ENCODE measurements at places on chromosomes 4 and X.
A peak's percentile ranks its signal among the peaks of the same experiment; 100 is the strongest.

DNA sequence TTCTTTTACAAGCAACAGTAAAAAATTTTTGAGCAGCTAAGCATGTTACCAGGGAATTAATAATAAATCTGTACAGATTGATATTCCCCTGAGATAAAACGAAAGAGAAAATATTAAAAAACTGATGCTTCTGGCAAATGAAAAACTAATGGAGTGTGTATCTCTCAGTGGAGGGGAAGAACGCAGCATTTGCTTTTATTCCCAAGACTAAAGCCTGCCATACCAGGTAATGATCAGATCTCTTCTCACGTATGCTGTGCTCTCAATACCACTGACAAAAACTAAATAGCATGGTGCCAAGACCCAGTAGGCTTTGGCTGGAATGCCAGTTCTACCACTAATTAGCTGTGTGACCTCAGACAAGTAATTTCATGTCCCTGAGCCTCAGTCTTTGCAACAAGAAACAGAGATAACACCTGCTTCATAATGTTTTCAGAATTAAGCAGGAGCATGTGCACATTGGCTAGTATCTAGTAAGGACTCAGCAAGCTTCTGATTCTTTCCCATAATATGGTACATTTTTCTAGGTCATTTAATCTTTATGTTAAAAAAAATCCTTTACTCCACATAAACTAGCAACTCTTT lies 179.6 kb downstream of the CENPC start:
- no peak for DNase-seq

DNA sequence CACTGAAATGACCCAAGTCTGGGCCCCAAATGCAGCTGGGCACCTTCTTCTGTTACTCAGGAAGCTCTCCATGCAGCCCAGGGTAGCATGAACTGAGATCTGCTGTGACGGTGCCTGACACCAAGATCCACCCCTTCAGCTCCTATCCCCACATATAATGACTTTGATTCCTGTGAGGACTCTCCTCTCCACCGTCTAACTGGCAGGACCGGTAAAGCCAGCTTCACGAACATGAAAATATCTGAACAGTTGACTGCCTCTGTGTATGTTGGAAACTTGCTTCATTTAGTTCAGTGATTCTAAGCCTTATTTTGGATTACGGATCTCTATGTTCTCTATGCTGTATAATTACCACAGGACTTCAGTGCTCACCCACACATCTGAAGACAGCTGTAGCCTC lies 115.5 kb upstream of the TMEM150C start:
- no peak for DNase-seq

DNA sequence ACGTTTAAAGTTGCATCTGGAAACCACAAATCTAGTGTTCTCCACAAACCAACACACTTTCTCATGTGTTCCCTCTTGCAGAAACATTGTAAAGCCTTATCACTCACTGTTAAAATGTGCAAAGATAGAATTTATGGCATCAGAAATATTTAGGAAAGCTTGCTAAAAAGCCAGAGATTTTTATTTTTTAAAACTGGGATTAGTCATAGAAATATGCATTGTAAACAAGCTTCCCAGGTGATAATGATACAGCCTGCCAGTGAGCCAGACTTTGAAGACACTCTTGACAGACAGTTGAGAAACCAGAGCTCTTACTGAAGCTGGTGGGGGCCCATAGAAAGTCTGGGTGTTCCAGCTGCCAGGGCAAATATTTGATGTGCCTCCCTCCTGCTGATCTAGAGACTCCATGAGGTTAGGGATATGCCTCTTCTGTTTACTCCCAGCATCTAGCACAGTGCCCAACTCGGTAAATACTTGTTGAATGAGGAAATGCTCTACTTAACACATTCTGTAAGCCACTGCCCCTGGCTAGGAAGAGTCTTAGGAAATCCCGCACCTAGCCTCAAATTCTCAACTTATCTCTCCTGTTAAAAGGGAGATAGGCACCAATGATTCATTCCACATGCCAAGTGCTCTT lies 179.0 kb upstream of the RASGEF1B start:
- no peak for DNase-seq

GRCh38 chr4:8157944-8158709 lies 486 bp downstream of the ABLIM2 start:
- DNase-seq: peak; percentile 23

- no peak for DNase-seq
Measured at GRCh38 chr4:53186714-53187358, 179.0 kb downstream of the SCFD2 start.

DNA sequence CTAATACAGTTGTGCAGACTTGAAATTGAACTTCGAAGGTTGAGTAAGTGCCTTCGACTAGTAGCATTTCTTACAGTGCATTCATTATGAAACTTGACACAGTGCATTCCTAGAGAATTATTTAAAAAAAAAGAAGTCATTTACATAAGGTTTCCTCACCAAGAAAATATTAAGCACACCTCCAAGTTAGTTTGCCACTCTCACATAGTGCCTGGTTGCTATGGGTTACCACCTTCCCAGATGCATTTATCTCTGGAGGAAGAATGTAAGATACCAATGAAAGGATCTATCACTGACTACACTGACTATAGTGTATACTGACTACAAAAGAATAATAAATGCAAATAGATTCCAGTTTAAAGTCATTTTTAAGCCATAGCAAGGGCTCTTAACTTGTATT lies 311.9 kb upstream of the RASGEF1B start:
- DNase-seq: no peak

- DNase-seq: peak; percentile 33
Measured at GRCh38 chr4:186806679-186807421, 83.2 kb upstream of the FAT1 start.

DNA sequence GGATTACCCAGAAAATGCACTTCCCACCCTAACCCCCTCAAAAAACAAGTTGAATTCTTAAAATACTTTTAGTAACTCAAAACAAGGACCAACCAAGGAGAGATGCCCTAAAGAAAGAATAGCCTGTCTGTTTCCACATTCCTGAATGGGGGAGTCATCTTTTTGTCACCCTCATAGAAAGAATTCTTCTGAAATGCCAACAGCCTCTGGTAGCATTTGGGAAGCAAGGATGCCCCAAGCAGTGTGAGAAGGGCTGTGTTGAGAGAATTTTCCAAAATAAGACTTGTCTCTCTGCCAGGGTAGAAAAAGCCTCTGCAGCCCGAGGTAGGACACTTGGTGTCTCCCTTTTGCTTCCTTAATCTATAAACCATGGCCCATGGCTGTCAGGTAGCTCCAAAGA lies 173.1 kb upstream of the VCX3A start:
- no peak for DNase-seq

- peak; percentile 83 for DNase-seq
Measured at GRCh38 chrX:155767876-155768769, 113.0 kb upstream of the VAMP7 start.

- DNase-seq: no peak
Measured at GRCh38 chrX:142084611-142085010, 120.5 kb downstream of the MAGEC2 start.

DNA sequence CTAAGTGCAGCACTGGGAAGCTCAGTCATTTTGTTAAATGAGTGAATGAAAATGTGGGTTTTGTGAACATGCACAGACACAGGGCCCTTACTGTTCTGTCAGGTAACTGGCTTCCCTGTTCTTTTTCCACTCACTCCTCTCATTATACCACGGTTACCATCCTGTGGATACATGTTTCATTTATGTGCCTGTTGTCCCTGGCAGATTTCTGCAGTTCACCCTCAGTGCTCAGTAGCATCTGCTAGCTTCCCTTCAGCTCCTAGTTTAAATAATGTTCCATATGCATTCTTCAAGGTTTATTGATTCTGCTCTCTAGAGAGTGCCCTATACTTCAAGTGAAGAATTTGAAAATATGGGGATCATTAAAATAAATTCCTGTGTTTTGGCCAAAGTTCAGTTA lies 1634.3 kb upstream of the ADGRL3 start:
- no peak for DNase-seq

- no peak for DNase-seq
Measured at GRCh38 chr4:149398993-149399392, 416.6 kb downstream of the IQCM start.

GRCh38 chrX:50768801-50769200 lies 45.2 kb downstream of the SHROOM4 start:
- no peak for DNase-seq

All from adipocyte (in vitro differentiated cells).